ENCODE measurements at places on chromosomes 3 and 15.

- DNase-seq = no peak
Measured at GRCh38 chr3:30083315-30083714, 523.1 kb upstream of the TGFBR2 start.

DNA sequence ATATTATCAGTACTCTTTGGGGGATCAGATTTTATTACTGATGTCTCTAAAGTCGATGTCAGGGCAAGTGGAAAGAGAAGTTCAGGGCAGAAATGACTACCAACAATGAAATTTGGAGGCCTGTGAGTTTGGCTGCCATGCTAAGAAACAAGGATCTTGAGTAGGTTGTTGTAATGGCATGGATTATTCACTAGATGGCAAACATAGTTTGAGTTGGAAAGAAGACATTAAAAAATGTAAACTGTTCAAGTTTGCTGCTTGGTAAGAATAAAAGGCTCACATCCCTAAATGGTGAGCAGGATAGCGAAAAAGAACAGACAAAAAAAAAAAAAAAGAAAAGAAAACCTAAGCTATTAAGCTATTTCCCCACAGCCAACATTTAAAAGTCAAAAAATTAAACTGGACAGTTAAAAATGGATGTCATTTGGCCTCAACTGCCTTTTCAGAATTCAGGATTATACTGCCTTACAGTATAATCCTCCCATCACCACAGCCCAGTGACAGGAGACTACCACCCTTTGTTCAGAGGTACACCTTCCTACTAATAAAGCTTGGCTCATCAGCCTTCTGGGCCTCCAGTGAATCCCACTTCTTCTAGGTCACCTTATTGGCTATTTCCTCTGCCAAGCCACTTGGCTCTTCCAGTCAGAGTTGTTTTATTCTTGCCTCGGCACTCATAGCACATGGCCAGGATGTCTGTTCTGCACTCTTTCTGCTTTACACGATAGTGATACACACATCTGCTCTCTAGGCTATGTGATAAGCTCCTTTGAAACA, 163.7 kb downstream of the PLD1 start:
- DNase-seq = no peak

GRCh38 chr3:111194048-111194447, 122.4 kb downstream of the NECTIN3 start:
- DNase-seq = no peak

- no peak for DNase-seq
Measured at GRCh38 chr3:75262661-75263060, 401.5 kb upstream of the FRG2C start.

DNA sequence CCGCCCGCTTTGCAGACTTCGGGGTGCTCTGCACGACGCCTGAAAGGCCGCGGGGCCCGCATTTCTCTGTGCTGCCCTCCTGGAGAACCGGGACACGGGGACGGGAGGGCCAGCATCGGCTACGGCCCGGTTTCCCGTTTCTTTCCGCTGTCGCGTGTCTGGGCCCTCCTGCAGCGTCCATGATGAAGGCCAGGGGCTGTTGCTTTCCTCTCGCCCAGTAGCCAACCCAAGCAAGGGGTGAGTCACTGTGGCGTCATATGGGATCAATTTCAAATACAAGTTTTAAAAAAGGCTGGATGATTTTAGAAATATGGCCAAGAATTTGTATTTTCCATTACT, 435 bp downstream of the SLC35G2 start:
- peak; percentile 1 for DNase-seq

Measured in activated CD8-positive, alpha-beta memory T cell treated with anti-CD3 and anti-CD28 coated beads for 48 hours (primary cell).